ENCODE measurements at places on chromosomes 3 and 15. TPM values are rescaled to one million over a fixed set of nuclear protein-coding genes. Genes with fewer than 3 reads are reported as not detected.

- no peak for DNase-seq
Observed at GRCh38 chr3:104126864-104127553, 1239.7 kb upstream of the ALCAM start.

GRCh38 chr15:71782422-71783165 is 27.8 kb upstream of the NR2E3 start:
- peak; percentile 41 for DNase-seq

DNA sequence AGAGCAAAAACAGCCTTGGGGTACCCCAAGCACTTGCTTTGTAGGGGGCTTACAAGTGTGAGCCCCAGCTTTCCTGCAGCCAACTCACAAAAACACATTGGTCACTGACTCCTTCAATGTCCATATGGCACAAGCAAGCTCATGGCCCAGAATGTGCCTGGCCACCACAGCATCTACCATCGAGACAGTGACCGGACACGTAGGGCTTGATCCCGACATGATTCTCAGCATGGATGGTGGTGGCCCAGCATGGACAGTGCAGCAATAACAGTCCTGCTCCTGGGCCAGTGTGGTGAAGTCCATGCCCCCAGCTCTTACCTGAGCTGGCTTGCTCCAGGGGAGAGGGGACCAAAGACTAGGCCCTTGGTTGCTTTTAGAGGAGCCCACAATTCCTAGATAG is 6.0 kb downstream of the UNC45A start:
- DNase-seq = no peak

The SLC22A13 gene
- total RNA-seq = 0.51 TPM

The CFAP100 gene
- total RNA-seq = not detected

The HAUS2 gene
- total RNA-seq = 46.2 TPM

The C2CD4B gene
- 20.2 TPM for total RNA-seq
